ENCODE measurements at places on chromosomes 6 and 20. TPM values are rescaled to one million over a fixed set of nuclear protein-coding genes. Genes with fewer than 3 reads are reported as not detected.

DNA sequence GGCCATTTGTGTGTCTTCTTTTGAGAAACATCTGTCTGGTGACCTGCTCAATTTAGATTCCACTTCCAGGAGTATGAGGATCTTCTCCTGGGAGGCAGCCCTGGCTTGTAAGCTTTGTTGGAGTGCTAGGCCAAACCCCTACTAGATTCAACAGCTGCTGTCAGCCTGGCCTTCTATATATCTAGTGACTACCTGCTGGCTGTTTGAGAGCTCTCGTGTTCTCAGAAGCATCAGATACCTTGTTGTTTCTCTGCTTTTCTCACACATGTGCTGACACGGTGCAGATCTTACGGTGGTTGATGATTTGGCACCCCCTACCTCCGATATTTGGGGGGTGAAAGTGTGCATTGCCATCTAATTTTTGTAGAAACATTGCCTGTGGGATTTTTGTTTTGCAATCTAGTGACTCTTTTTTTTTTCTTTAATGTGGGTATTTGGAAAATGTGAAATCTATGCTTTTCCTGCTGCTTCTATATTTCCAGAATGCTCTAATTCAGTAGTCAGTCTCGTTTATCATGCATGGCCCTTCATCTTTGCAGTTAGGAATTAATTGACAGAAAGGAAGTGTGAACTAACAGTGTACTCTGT lies 4.7 kb downstream of the CCN2 start:
- peak; percentile 7 for DNase-seq

The IMPG1 gene
- total RNA-seq, result not detected

GRCh38 chr6:5179917-5180316 lies 80.8 kb downstream of the LYRM4 start:
- DNase-seq, result no peak

DNA sequence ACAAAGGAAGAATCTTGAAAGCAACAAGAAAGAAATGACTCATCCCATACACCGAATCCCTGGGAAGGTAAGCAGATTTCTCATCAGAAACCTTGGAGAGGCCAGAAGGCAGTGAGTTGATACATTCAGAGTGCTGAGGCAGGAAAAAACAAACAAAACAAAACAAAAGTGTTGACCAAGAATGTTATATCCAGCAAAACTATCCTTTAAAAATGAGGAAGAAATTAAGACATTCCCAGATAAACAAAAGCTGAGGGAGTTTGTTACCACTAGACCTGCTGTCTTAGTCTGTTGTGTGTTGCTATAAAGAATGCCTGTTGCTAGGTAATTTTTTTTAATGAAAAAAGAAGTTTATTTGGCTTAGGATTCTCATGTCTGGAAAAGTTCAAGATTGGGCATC lies 33.7 kb upstream of the PPP1R3G start:
- no peak for DNase-seq

- no peak for DNase-seq
These were observed 152.7 kb downstream of the LY86 start for GRCh38 chr6:6741264-6741663.

- no peak for DNase-seq
These were observed 22.3 kb upstream of the PPARD start for GRCh38 chr6:35320031-35320410.

Data from kidney epithelial cell (primary cell).